ENCODE measurements at places on chromosomes 6 and 20.

GRCh38 chr6:108106261-108106660, 31.7 kb upstream of the OSTM1 start:
- DNase-seq, result no peak

DNA sequence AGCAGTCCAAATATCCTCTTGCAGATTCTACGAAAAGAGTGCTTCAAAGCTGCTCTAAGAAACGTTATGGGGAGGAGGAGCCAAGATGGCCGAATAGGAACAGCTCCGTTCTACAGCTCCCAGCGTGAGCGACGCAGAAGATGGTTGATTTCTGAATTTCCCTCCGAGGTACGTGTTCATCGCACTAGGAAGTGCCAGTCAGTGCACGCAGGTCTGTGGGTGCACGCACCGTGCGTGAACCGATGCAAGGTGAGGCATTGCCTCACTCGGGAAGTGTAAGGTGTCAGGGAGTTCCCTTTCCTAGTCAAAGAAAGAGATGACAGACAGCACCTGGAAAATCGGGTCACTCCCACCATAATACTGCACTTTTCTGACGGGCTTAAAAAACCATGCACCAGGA, 272.1 kb upstream of the DEFB115 start:
- no peak for DNase-seq

- DNase-seq, result no peak
Observed at GRCh38 chr6:121158438-121158837, 175.8 kb downstream of the TBC1D32 start.

GRCh38 chr6:129183187-129183591, 300.3 kb downstream of the LAMA2 start:
- DNase-seq, result no peak

DNA sequence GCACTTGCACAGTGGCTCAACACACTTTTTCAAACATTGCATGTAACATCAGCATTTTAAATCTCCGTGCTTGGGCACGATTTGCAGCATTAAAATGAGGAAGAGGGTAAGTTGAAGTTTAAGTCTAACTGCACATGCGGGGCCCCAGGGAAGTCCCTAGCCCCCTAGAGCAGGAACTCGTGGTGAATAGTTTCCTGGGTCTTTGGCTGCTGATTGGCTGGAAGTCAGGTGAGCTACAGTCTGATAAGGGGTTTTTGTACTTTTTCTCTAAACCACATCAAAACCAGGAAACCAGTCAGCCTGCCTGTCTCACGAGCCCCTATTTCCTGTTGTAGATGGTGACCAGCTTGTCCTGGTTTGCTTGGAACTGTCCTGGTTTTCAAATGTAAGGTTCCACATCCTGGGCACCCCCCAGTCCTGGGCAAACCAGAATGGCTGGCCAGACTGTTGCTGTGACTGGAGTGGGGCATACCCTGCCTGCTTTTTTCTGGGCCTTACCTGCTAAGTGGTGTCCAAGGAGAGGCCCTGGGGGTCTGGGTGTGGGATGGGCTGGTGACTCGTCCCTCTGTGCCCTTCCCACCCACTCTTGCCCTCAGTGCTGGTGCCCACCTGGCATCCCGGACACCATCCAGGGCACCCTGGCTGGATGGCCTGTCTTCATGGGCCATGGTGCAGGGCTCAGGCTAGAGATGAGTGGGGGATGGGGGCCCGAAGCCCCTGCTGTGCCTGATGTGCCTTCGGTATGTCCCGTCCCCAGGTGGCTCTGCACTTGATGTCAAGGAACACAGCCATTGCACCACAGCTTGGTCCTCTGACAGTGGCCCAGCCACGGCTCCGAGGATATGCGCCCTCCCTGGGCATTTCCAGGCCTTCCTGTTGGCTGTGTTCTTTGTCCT, 31.8 kb downstream of the SUN5 start:
- DNase-seq, result peak; percentile 41

DNA sequence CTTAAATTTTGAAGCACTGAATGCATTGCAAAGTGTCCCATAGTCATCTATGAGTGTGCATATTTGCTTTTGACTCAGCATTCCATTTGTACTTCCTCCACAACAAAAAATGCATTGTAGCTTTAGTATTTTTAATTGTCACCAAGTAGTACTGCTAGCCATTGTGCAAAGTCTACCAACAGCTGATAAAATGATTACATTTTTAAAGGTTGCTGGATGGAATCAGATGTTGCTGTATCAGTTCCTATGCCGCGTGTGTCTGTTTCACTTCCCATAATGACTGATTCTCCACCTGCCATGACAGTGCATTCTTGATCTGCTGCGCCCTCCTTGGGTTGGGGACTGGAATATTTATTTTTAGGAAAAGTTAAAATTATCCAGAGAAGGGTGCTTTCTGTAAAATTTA, 41.2 kb downstream of the SLX4IP start:
- DNase-seq, result no peak

DNA sequence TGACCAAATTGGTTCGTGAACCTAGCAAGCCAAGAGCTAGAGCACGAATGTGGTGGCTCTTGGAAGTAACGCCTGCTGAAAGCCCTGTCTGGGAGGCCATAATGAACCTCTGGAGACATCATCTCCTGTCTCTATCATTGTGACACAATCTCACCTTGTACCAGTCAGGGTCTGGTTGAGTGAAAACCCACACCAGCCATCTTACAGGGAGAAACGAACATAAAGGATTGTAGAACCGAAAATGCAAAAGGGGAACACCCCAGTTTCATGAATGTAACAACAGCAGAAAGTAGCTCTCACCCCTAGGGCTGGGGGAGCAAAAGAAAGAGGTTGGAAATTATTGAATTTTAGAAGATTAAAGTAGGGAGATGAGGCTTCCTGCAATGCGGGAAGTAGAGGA, 50.9 kb upstream of the TAB2 start:
- DNase-seq, result no peak

All from endothelial cell (in vitro differentiated cells).